Activated T-cell treated with anti-CD3 and anti-CD28 coated beads, Interleukin-2, amount 50 U/mL, for 1 hour (primary cell): ENCODE measurements at places on chromosomes 7 and 10.

GRCh38 chr7:53531-53930 lies 138.8 kb upstream of the FAM20C start:
- DNase-seq: no peak

DNA sequence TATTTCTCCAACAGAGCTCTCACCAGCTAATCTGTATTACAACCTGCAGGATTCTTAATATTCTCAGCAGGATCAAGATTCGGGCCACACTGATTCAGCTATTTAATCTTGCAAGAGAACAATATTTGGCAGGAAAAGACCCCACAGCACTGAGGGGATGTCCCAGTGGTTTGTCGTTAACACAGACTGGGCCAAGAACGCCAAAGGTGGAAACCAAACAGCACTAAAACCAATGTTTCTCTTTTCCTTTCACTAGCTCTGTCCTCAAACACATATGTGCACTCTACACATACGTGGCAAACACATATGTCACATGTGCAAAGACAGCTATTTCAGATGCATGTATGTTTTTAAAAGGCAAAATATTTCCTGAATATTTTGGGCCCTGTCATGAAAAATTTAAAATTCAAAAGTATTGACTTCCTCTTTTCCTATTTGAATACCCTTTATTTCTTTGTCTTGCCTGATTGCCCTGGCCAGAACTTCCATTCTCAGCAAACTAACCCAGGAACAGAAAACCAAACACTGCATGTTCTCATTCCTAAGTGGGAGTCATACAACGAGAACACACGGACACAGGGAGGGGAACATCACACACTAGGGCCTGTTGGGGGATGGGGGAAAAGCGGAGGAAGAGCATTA lies 51.7 kb upstream of the NEBL start:
- DNase-seq: no peak

- DNase-seq: no peak
Measured at GRCh38 chr7:152050547-152050971, 25.1 kb downstream of the GALNT11 start.

DNA sequence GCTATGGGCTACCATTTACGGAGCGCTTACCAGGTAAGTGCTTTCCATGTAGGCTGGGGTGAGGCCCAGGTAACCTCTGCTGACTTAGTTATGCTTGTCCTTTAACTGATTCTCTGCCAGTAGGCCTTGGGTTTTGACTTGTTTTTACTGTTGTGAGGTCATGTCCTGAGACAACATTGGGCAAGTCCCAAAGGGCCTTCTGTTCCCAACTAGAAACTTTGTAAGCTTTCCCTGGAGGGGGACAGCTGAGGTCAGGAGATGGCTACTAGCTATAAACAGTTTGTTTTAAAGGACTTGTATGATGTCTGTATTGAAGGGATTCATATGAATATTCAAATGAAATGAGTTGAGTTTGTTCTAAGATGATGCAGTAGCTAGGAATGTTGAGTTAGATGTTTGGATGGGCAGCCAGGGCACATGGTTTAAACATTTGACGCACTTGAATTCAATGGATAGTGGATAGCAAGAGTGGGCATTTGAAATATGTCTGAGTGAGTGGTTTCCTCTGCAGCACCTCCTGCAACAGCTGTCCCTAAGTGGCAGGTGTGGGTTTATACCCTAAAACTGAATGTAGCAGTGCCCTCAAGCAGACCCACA lies 10.0 kb upstream of the SGPL1 start:
- DNase-seq: no peak

DNA sequence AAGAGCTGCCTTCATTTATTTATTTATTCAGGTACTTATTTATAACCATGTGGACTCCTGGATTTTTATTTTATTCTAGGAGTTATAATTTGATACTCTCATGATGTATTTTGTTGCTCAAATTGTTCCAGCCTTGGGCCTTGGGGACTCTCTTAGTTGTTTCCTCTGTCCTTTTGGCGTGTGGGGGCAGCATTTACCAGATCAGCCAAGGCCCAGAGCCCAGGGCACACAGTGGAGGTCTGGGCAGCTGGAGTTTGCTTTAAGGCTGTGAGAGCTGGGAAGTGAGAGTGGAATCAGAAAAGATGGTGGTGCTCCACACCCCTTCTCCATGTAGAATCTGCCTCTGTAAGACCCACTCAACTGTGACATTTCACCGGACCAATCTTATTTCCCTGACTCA lies 398.9 kb downstream of the RPS24 start:
- DNase-seq: no peak

GRCh38 chr7:136891850-136892249 lies 23.4 kb downstream of the CHRM2 start:
- DNase-seq: no peak

DNA sequence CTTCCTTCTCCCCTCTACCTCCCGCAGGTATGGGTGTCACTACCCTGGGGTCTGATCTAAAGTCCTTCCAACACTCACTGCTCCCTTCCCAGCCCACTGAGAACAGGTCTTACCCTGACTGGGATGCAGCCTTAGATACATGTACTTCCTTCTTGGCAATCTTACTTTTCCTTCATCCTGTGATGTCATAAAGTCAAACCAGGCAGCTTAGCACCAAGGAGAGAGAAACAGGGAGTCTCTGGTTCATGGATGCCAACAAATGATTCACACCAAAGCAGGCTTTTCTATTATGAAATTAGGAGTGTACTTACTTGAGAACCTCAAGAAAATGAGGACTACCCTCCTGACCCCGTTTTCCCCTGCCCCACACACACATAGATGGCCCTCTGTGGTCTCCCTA lies 111.0 kb upstream of the KMT2E start:
- DNase-seq: no peak

GRCh38 chr7:12610899-12611298 lies 40.4 kb downstream of the SCIN start:
- no peak for DNase-seq

DNA sequence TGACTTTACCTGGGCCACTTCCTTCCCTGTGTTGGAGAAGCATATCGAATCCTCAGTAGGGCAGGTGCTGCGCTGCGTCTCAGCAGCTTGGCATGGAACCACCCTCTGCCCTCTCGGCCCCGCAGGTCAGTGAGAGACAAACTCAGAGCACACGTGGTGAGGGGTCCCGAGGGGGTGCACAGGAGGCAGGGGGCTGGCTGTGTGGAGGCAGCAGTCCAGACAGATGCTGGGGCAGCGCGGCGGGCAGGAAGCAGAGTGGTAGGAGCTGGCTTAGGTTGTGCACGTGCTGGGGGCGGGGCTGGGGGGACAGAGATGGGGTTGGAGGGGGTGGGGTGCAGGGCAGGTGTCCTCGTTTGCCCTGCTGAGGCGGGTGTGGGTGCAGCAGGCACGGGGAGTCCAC lies 33.1 kb downstream of the NUB1 start:
- peak; percentile 0 for DNase-seq

- DNase-seq: no peak
Measured at GRCh38 chr7:48667407-48667806, 256.9 kb upstream of the CDC14C start.

- no peak for DNase-seq
Measured at GRCh38 chr10:46558392-46559185, 2.1 kb upstream of the GPRIN2 start.

DNA sequence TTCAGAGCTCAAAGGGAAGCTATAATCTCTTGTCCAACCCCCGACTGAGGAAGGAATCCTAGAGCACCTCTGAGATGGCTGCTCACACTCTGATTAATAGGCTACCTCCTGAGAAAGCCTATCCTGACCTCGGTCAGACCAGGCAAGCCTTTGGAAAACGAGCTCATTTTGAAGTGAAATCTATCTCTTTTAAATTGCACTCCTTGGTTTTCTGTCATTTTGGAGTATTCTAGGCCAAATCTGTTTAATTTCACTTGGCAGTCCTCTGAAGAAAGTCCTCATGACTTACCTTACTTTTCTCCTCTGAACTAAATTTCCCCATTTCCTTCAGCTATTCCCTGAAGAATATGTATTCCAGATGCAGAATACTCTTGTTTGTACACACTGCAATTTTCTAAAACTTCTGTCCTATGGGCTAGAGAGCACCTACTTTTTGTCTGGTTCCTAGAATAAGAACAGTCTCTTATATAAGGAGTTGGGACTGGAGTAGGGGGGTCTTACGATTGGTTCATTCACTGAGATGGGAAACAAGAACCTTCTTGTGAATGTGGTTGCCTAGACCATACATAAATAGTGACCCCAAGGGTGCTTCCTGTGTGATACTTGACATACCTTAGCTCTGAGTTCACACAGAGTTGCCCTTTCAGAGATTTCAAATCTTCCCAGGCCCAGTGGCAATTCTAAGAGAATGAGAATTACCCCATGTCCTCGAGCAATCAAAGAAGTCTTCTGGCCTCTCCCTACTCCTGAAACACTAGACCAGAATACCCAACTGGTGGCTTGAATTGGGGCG lies 31.9 kb upstream of the HPS1 start:
- no peak for DNase-seq

GRCh38 chr7:45631569-45631968 lies 57.4 kb downstream of the ADCY1 start:
- no peak for DNase-seq

DNA sequence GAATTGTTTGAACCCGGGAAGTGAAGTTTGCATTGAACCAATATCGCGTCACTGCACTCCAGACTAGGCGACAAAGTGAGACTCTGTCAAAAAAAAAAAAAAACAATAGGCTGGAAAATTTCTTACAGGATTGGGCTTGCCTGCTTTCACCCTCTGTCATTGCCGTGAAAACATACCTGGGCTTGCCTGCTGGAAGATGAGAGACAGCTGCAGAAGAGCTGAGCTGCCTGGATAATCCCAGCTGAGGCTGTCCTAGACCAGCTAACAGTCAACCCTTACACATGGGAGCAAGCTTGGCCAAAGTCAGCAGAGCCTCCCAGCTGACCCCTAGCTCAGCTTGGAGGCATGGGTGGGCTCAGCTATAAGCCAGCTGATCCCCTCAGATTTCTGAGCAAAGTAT lies 306.2 kb downstream of the CCSER2 start:
- no peak for DNase-seq

DNA sequence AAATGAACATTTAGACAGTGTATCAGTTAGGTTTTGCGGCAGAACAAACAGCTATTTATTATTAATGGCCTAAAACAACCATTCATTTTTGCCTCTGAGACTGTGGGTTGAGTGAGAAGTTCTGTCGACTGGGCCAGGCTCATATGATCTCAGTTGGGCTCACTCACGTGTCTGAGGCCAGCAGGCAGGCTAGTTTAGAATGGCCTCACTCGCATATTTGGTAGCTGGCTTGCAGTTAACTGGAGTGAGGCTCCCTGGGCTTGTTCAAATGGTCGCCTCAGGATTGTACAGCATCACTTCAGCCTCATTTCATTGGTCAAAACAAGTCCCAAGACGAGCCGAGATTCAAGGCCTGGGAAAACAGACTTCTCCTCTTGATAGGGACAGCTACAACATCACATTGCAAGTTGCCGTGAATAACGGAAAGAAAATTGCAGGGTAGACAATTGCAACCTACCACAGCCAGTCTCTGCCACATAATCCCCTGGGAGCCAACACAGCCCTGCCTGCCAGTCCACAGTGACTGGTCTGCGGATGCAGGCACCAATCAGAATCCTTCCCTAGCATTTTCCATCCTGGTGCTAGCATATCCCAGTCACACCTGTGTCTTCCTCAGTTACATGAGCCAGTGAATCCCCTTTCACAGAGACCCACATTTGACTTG lies 23.1 kb upstream of the PPIF start:
- no peak for DNase-seq

DNA sequence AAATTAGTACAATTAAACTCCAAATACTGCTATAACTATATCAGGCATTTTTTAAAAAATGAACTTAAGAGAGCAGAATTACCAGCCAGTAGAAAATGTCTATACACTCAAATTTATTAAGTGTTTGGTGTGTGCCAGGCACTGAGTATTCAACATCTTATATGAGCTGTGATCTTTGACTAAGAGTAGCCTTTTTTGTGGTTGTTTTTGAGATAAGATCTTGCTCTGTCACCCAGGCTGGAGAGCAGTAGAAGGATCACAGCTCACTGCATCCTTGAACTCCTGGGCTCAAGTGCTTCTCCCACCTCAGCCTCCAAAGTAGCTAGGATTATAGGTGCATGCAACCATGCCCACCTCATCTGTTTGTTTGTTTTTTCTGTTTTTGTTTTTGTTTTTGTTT lies 102.5 kb upstream of the CELF2 start:
- no peak for DNase-seq

GRCh38 chr7:33503736-33504135 lies 374.4 kb downstream of the BBS9 start:
- no peak for DNase-seq

- DNase-seq: no peak
Measured at GRCh38 chr7:26193432-26194207, 6.9 kb downstream of the HNRNPA2B1 start.

DNA sequence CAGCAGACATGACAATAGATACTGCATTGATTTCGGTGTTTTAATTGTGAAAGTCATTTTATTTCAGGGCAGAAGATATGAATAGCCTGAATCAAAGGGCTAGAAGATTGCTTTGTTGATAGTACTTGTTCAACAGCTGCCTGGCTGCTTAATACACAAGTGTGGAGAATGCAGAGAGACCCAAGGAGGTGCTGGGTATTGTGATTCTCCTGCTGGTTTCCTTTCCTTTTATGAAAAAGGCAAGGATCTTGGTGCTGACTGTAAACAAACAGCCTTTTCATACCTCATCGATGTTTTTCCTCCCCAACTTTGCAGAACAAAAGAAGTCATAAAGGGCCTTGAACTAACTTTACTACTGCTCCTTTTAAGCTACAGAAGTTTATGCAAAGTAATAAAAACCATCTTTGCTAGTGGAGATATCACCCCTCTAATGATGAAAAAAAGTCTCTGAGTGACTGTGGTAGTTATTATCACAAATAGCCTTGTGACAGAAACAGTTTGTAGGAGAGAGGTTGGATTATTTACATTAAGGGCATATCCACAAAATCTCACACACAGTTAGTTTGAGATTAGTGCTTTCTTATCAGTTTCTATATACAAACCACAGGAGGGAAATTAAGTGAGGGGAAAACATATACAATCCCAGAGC lies 800.0 kb downstream of the LRMDA start:
- DNase-seq: no peak

DNA sequence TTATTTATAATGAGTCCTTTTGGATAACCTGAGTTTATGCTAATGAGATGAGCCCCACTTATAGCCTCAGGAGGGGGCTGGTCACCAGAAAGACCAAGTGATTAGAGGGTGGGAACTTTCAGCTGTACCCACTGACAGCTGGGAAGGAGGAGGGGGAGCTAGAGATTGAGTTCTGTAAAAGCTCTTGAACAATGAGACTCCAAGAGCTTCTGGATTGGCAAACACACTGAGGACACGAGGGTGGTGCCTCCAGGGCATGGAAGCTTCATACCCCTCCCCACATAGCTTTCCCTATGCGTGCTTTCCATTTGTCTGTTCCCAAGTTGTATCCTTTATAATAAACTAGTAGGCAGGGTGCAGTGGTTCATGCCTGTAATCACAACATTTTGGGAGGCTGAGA lies 20.3 kb downstream of the MRPS24 start:
- no peak for DNase-seq

GRCh38 chr10:79023240-79024162 lies 45.3 kb upstream of the ZMIZ1 start:
- no peak for DNase-seq

DNA sequence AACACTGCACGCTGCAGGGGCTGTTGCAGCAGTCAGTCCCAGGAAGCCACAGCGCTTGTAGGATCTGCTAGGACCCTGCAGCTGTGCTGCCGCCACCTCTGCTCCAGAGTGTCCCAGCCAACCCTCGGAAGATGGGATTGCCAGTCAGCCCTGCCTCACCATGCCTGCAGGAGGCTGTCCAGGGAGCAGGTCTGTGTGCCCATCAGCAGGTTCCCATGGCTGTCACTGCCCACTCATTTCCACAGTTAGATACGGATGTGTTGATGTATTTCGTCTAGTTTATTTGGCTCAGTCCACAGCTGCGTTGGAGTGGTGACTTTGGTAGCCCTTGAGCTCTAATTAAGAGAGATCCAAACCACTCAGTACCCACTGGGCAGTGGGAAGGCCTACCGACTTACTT lies 35.7 kb downstream of the SHH start:
- DNase-seq: no peak
